ENCODE measurements at places on chromosomes 5 and 9. TPM values are rescaled to one million over a fixed set of nuclear protein-coding genes. Genes with fewer than 3 reads are reported as not detected.

- DNase-seq, result no peak
These were observed 3.0 kb downstream of the RLN1 start for GRCh38 chr9:5336688-5337087.

Gene SPINK7
- not detected for total RNA-seq

- peak; percentile 37 for DNase-seq
These were observed 4.6 kb downstream of the DCANP1 start for GRCh38 chr5:135442431-135443160.

GRCh38 chr5:60843936-60844905 is at the start of gene ELOVL7:
Gene ELOVL7 (minus strand): TSS chr5:60844269. CDS start chr5:60787397, 56,872 bp downstream.
- no peak for DNase-seq

Gene ZFAND5
- total RNA-seq, result 377 TPM

- peak; percentile 82 for DNase-seq
These were observed 131.1 kb downstream of the PAX5 start for GRCh38 chr9:36902861-36903524.

Gene IFNA16
- not detected for total RNA-seq

Gene IZUMO3
- not detected for total RNA-seq

Gene ZNF608
- 15.3 TPM for total RNA-seq

GRCh38 chr9:7006417-7006816 is 248.6 kb downstream of the KDM4C start:
- DNase-seq, result no peak

DNA sequence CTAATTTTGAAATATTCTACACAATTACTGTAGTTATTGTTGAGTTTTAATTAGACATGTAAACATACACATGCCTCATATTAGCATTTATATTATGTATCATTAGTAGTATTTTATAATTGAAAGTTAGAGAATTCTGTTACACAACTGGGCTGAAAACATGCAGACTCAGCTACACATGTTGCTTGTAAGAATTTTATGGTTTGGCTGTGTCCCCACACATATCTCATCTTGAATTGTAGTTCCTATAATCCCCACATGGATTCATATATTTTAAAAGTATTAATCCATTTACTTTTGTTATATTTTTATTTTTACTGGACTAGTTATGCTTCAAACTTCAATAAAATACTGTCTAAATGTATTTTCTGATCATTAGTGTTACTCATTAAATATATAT is 2075.3 kb upstream of the C9orf72 start:
- DNase-seq, result no peak

GRCh38 chr9:101246691-101247090 is 138.1 kb downstream of the BAAT start:
- no peak for DNase-seq

- no peak for DNase-seq
These were observed 329.1 kb downstream of the SH3GL2 start for GRCh38 chr9:17907779-17908508.

Gene STPG3
- not detected for total RNA-seq

Gene OR1J2
- total RNA-seq, result not detected

Gene OMD
- 2.6 TPM for total RNA-seq

Gene FBP2
- not detected for total RNA-seq

- DNase-seq, result peak; percentile 81
These were observed 105.3 kb downstream of the UBE2R2 start for GRCh38 chr9:33921967-33922895.

Gene PCDHA8
- 0.19 TPM for total RNA-seq

Gene PROB1
- 2.1 TPM for total RNA-seq

Gene ST8SIA4
- 17.5 TPM for total RNA-seq

Gene SLC4A9
- 0.22 TPM for total RNA-seq

Gene TYRP1
- total RNA-seq, result not detected

DNA sequence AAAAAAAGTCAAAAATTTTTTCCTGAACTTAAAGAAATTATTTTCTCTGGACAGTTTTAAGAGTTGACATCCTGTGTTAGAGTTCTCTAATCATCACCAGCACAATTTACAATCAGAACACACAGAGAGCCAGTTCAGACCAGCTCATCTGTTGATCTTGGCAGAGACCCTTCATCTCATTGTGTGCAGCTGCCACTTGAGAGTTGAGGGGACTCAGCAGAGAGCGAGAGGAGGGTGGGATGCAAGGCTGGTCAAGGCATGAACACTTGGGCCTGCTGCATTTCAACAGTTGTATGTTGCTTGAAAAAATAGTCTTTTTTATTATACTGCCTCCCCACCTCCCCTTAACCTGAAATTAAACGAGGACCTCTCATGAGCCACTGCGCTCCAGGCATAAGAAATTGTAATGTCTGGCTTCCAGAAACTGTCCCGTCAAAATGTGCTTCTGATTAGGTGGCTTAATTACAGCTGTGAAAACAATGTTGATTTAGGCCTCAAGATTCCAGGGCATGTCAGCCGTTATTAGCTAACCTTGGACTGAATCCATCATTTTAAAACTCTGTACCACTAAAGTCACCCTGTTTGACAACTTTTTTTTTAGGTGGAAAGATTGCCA is 383.6 kb downstream of the CCDC171 start:
- no peak for DNase-seq

Gene CTSV
- 0.22 TPM for total RNA-seq

Gene FBP1
- total RNA-seq, result 14.5 TPM

Gene TNC
- total RNA-seq, result 32.6 TPM

GRCh38 chr5:112742424-112742823 is 4.7 kb downstream of the APC start:
- no peak for DNase-seq

- DNase-seq, result no peak
These were observed 1.8 kb downstream of the SLC12A2 start for GRCh38 chr5:128085413-128085812.

- DNase-seq, result no peak
These were observed 42.5 kb upstream of the ROR2 start for GRCh38 chr9:91992461-91993041.

- no peak for DNase-seq
These were observed 9.3 kb upstream of the KIF4B start for GRCh38 chr5:155004138-155004744.

DNA sequence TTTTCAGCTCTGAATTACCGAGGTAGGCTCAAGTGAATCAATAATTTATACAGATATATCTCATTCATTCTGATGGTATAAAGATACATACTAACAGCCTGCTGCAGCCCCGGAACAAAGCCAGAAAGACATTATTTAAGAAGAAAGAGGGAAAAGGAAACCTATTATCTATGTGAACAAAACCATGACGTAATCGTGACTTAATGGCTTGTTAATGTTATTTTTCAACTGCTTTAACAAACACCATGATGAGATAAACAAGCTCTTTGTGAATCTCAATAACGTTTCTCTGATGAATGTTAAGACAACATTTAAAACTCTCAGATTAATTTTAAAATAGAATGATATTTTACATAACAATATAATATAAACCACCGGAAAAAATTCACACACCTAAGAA is 237.1 kb downstream of the SLF1 start:
- no peak for DNase-seq

- DNase-seq, result no peak
These were observed 136.8 kb downstream of the MVB12B start for GRCh38 chr9:126463426-126463825.

Gene DAPK1
- 38.3 TPM for total RNA-seq

DNA sequence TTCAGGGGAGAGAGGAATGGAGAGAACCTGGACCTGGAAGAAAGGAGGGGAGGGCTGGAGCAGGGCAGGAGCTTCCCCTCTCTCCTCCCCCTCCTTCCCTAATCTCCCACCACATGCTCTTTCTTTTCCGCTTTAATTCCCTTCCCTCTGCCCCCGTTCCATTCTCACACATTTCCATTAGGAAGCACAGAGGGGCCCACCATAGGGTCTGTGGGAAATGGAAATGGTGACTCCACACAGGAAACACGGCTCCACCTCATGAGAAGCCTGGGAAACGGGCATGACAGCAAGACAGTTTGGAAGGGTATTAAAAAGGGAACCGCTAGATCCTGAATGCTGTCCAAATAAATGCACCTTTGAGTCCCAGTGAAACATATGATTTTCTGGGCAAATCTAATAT is 64.9 kb upstream of the ENTREP1 start:
- no peak for DNase-seq

Gene TMEM38B
- total RNA-seq, result 12.3 TPM

Gene LOX
- 46.3 TPM for total RNA-seq

- no peak for DNase-seq
These were observed 67.0 kb downstream of the UHRF2 start for GRCh38 chr9:6479959-6480358.

Gene NR6A1
- total RNA-seq, result 0.64 TPM

GRCh38 chr9:137828527-137829259 is 48.9 kb upstream of the CACNA1B start:
- DNase-seq, result no peak

- DNase-seq, result peak; percentile 93
These were observed 709 bp downstream of the ELL2 start for GRCh38 chr5:95960667-95961616.

GRCh38 chr9:120386390-120387131 is 193.4 kb downstream of the CDK5RAP2 start:
- peak; percentile 57 for DNase-seq

- DNase-seq, result no peak
These were observed 49.9 kb downstream of the COL15A1 start for GRCh38 chr9:98993570-98993945.

Gene SHC3
- 1.8 TPM for total RNA-seq

DNA sequence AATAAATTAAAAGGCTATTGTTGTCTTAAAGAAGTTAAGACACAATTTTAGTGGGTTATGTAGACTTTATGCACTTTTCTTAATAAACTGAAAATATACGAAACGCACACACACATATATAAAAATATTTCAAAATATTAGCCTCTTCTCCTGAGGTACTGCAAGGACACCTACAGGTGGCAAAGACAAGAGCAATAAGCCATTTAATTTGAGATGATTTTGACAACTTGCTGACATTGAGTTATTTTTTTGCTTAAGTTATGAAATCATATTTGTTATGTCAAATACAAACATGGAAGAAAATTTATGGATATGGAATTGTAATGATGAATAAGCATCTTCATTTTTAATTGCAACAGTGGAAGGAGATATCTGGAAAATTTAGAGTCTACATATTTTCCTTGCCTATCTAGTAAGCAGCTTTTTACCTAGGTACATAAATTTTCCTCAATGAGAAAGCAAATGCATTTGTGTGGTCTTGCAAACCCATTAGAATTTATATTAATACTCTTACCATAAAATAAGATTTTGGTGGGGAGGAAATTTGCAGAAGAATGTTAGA is 301.6 kb downstream of the ISL1 start:
- no peak for DNase-seq

- DNase-seq, result no peak
These were observed 6.0 kb downstream of the RPL37 start for GRCh38 chr5:40828690-40829661.

Gene HEXB
- 168 TPM for total RNA-seq

Measured in mesenteric fat pad (tissue), 1 donor.